ENCODE measurements at places on chromosomes 2 and 18.

GRCh38 chr2:5713101-5713500 lies 20.9 kb downstream of the SOX11 start:
- H3K27ac ChIP-seq, result no peak overlapping the region
- DNase-seq, result no peak
- peaks cover 1% of the 10 kb centered on the region for H3K4me1 ChIP-seq
- H3K36me3 ChIP-seq, result no peaks in the 10 kb centered on the region

GRCh38 chr2:29990129-29990528 lies 68.7 kb upstream of the ALK start:
- H3K36me3 ChIP-seq, result no peaks in the 10 kb centered on the region
- no peak overlapping the region for H3K4me3 ChIP-seq
- H3K4me1 ChIP-seq, result no peaks in the 10 kb centered on the region
- H3K27me3 ChIP-seq, result peaks cover 2% of the 10 kb centered on the region
- H3K27ac ChIP-seq, result no peak overlapping the region

GRCh38 chr2:169086893-169087467 lies 17.6 kb downstream of the DHRS9 start:
- no peaks in the 10 kb centered on the region for H3K27me3 ChIP-seq
- no peak overlapping the region for H3K27ac ChIP-seq
- no peak overlapping the region for H3K4me3 ChIP-seq
- DNase-seq, result no peak
- H3K36me3 ChIP-seq, result no peaks in the 10 kb centered on the region

DNA sequence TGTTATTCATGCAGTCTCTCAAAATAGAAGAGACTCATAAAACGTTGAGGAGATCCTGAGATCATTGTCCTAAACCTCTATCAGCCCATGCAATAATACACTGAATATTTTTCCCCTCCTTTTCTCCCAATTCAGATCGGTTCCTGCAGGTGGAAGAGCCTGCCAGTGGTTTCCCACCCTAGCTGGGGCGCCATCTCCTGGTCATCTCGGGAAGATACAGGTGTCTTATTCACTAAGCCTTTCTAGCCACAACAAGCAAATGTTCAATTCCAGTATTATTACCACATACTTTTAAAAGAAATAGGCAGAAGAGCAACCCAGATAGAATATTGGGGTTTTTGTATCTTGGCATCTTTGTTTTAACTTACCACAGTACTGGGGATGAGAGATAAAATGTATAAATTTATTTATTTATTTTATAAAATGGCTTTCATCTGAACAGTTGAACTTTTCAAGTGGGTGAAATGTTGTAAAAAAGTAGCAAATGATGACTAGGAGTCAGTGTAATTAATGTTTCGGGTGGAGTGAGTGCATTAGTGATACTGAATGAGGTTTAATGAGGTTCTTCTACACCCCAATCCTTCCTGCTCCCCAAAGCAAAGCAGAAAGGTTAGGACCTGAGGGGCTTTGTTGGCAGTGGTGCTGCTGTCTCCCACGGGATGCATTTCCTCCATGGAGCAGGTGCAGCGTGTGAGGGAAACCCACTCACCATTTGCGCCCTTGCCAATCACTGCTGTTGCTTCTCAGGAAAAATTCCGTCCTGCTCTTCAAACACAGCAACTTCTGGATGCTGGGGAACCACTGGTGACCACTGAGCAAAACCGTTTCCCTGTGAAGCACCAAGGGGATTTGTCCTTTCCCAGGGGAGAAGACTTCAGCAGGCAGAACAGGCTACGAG lies 147.1 kb upstream of the FHL2 start:
- no peak overlapping the region for H3K27ac ChIP-seq
- H3K27me3 ChIP-seq, result no peaks in the 10 kb centered on the region
- H3K4me1 ChIP-seq, result no peaks in the 10 kb centered on the region
- H3K36me3 ChIP-seq, result no peaks in the 10 kb centered on the region
- H3K4me3 ChIP-seq, result no peak overlapping the region
